Stimulated activated CD4-positive, alpha-beta T cell treated with anti-CD3 and anti-CD28 coated beads, Interleukin-1b, Interleukin-23, amount 100 ng/mL, for 1 hour (primary cell): ENCODE measurements at places on chromosomes 11 and 22.

- DNase-seq = no peak
Observed at GRCh38 chr11:111815489-111815888, 49.3 kb upstream of the PPP2R1B start.

DNA sequence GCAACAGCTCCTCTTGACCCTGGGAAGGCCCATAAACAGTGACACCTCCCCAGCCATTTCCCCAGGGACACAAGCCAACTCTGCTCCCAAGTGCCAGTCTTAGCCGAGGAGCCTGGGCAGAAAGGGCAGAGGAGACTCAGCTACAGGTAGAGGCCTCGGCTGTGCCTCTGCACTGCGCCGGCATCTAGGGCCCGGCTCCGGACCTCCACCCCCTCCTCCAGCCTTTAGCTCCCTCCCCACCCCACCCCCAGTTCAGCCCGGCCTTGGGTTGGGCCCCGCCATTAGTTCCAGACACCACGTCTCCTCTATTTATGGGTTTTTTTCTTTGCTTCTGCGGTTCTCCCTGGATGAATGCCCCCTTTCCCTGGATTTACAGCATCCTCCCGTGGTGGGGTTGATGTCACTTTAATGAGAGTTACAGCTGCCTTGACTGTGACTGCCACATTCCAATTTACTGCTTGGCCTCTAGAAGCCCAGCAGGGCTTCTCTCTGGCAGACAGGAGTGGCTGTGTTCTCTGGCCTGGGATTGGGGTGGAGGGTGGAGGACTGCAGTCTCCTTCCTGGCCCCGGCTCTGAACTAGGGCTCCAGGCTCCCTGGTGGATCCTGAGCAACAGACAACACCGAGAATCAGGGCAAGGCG lies 13.5 kb upstream of the OAF start:
- DNase-seq = no peak

DNA sequence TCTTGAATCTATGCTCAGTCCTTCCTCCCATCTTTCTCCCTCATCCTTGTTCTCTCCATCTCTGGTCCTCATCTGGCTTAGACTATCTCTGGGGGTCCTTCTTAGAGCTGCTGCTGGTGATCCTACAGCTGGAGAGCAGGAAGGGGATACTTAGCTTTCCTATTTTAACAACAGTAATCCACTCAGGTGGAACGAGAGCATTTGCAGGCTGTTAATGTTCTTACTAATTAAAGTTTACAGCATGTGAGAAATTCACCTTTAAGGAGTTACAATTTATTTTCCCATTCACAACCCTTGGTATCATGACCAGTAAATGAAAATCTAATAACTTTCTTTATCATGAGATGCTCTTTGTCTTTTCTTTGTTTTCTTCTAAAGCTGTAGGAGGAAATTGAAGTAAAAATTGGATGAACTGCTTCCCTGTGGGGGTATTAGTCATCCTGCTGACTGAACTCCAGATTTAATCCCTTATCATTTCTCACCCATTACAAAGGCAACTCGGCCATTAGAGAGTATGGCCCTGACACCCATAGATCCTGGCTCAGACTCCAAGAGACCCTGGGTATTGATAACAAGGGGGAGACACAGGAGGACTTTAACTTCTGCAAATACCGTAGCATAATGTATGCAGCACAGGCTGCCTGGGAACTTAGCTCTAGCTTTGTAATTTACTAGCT lies 37.6 kb upstream of the MTNR1B start:
- DNase-seq = no peak

DNA sequence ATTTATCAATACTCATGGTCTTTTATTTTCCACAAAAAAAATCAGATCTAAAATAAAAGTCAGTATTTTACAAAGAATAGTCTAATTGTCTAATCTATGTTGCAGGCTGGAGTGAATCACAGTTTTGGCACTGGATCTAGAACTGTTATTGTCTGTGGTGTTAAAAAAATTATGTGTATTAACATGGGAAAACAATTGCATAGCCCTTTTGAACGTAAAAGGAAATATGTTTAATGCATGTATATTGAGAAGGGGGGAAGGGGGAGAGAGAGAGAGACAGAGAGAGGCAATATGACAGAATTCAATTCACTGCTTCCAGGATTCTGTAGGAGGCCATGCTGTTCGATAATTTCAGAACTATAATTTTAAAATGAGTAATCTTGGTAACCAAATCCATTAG lies 324.9 kb upstream of the CCDC90B start:
- DNase-seq = no peak
